ENCODE measurements at places on chromosomes 4 and X.

- DNase-seq, result no peak
These were observed 28.1 kb downstream of the ANK2 start for GRCh38 chr4:113077575-113077974.

GRCh38 chr4:81472281-81473182 lies 825 bp upstream of the RASGEF1B start:
- no peak for DNase-seq

DNA sequence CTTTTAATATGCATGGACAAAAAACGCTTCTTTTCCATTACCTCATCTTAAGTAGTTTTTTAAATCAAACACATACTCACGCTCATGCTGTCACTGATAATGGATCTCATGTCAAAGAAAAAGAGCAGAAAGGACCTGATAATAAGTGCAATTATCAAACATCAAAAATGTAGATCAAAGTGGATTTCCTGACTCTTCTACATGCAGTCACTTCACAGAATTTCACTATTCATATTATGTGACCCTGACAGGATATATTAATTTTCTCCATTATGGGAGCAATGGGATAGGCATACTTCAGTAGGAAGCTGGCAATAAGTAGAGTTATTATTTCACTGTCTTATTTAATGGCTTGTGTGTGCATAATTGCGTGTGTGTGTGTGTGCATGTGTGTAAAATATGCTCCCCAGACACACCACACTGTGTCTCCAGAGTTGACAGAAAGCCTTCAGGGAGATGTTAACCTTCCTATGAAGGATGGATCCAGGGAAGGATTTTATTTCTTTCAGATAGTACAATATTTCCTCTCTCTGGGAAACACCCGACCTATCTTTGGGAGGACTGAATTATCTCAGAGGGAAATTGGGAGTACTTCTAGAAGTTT lies 445.2 kb downstream of the SH2D1A start:
- DNase-seq, result no peak

- DNase-seq, result no peak
These were observed 4.3 kb downstream of the TMPRSS11E start for GRCh38 chr4:68451246-68452211.

DNA sequence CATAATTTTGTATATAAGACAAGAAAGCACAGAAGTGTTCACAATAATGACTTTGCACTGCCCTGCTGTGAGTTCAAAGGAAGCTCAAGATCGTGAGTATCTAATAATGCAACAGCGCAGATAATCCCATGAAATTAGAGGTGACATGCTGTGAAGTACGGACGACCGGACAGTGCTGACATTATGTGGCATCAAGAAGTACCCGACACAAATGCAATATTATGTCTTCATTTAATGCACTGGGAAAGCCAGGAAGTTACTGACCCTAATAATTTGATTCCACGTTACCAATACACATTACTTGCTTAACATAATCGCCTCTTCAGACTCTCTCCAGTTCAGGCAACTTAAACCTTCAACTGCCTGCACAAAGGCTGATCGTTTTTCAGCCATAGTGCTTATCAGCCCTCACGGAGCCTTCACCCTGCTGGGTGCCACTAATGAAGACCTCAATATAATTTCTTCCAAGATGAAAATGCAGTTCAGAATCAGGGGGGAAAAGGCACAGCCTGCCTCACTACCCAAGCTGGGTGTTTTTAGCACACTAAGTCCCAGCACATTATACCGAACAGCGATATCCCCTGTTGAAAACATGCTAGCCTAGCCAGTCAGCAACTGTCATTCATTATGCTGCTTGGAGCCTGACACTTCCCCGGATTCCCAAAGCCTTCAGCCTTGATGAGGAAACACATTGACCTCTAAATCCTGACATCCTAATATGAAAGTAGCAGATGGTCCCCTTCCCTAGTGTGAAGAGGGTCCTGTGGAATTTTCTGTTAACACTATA lies 56.1 kb downstream of the SLC7A11 start:
- no peak for DNase-seq

DNA sequence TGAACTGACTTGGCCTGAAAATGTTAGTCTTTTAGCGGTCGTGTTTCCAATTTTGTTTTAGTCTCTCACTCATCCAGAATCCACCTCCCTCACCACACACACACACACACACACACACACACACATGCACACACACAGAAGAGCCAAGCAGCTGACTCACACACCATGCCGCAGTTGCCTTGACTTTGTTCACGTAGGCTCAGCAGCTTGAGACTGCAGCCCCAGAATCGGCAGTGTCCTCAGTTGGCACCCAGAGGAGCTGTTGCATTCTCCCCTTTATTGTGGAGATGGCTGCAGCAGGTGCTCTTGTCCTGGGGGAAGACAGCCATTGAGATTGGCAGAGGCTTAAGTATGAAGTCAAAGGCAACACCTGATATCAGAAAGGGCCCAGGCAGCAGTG lies 20.9 kb upstream of the XPNPEP2 start:
- peak; percentile 37 for DNase-seq

- no peak for DNase-seq
These were observed 50.2 kb downstream of the CPZ start for GRCh38 chr4:8642651-8643321.

- no peak for DNase-seq
These were observed 11.2 kb downstream of the NEK1 start for GRCh38 chr4:169601016-169601771.

DNA sequence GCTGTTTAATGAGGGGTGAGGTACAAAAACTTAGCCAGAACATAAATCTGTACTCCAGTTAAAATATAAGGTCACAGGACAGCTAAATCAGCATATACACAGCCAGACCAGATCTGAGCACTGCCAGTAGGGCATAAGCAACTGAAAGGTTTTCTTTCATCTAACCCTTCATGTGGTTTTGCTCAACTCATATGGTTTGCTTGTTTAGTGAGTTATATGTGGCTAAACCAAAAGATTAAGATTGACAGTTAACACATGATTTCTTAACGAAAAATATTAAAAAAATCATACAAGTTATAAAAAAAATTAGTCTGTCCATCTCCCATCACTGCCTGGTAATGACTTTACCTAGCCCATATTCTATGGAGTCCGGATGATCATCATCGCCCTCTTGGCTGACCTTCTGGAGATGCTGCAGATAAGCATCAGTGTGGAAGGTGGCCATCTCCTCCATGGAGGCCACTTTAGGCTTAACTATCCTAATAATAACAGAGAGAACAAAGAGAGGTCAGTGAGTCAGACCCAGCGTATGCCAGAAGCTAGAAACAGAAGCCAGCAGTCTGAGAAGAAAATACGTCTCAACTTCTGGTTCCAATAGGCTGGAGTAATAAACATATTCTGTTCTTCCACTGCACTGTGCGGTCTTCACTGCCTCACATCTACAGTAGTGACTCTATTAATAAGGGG lies 4.1 kb downstream of the HDAC8 start:
- DNase-seq, result no peak

DNA sequence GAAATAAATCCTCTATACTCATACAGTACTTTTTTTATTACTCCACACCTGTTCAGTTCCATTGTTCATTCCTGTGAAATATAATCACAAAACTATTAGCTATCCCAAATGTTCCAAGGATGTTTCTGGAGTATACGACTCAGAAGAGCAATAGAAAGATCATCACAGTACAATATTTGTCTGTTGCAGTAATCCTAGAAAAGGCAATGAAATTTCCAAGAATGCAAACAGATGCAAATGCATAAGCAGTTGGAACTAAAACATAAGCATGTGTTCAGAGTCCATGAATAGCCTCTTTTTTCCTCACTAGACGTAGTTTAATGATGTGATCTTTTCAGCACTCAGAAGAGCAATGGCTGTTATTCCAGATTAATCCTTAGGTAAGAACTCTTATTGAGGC lies 55.2 kb downstream of the RTL3 start:
- DNase-seq, result no peak

Measured in fibroblast of skin of left quadriceps (primary cell).